ENCODE measurements at places on chromosomes 1 and 21.
A peak's percentile ranks its signal among the peaks of the same experiment; 100 is the strongest.

- DNase-seq, result peak; percentile 94
Measured at GRCh38 chr21:42233067-42233961, 14.4 kb downstream of the ABCG1 start.

DNA sequence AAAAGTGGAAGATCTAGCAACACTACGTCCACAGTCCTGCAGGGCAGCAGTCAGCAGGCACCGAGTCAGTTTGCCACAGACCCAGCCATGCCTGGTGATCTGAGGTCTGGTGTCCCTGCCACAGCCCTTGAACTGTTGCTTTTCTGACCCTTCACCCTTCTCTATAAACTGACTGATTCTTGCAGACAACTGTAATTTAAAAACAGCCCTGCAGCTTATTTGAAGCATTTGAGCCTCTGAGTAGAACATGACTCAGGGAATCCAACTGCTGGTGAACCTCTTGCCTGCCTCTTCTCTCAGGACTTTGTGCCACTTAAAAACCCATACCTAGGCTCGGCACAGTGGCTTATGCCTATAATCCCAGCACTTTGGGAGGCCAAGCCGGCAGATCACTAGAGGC, 107.2 kb downstream of the EDEM3 start:
- no peak for DNase-seq

DNA sequence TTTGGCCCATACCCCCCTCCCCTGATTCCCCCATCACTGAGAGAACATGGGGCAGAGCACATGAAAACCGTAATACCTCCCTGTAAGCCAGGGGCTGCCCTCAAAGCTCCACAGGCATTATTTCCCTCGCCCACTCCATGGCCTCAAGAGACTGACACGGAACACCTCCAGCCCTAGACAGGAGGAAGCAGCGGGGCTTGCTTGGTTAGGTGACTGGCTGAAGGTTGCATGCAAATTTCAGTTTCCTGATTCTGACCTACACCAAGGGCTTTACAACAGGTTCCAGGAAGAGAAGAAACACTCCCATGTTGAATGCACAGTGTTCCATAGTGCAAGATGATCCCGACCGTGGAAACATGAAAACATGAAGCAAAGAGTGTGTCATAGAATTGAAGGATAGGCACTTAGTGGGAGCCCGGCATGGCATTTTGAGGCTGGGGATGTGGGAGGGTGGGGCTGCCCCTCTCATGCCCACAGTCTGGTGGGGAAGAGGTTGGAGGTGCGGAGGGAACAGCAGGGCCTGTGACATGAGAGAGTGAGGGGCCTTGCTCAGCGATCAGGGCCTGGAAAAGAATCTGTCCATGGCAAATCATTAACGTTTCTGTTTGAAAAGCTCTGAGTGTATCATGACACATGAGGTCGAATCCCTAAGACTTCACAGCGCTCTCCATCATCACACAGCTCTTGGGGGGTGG, 33.5 kb downstream of the GPR137B start:
- DNase-seq, result no peak

DNA sequence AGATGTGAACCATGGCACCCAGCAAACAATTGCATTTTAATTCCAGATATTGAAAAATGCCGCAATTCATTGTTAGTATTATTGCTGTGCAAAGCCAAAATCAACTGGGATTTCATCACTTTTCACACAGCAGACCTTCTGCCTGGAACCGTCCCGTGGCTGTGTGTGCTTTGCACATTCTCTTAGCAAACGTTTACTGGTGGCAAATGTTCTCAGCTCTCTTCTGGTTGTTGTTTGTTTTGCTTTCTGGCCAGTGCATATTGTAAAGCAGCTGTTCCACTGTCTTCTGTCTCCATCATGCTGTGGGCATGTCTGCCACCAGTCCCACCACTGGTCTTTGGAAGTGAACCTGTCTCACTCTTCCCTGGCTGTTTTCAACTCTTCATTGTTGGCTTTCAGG, 19.8 kb upstream of the TTLL10 start:
- no peak for DNase-seq

GRCh38 chr1:11354893-11355553, 82.0 kb downstream of the UBIAD1 start:
- DNase-seq, result no peak

DNA sequence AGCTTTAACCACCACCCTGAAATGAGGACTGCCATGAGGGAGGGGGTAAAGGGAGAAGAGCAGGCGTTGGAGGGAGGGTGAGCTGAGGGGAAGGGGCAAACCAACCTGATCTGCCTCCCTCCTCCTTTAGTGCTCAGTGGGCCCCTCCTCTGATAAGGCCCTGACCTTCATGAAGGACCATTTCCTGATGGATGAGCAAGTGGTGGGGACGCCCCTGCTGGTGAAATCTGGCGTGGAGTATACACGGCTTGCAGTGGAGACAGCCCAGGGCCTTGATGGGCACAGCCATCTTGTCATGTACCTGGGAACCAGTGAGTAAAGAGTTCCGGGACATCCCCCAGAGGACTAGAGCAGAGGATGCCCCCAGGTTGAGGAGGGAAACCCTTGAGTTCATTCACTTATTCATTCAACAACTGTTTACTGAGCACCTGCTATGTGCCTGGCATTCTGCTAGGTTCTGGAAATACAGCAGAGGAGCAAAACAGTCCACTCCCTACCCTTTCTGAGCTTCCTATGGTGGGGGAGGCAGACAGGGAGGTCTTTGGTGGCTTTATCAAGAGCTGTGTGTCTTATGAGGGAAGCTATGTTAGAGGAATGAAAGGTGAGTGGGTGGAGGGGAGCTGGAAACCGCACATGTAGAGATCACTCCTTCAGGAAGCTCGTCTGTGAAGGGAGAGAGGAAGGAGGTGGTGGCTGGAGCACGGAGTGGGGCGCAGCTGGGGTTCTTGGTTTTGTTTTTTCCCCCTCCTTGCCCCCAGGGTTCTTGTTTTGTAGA, 19.5 kb downstream of the SEMA4A start:
- DNase-seq, result no peak

Measured in stimulated activated naive CD8-positive, alpha-beta T cell treated with anti-CD3 and anti-CD28 coated beads, Interleukin-15, amount 100 ng/mL, for 72 hours (primary cell).